Foreskin fibroblast (primary cell): ENCODE measurements at places on chromosomes 1 and 21.

GRCh38 chr1:102241431-102242338, 245.0 kb upstream of the OLFM3 start:
- DNase-seq: no peak

DNA sequence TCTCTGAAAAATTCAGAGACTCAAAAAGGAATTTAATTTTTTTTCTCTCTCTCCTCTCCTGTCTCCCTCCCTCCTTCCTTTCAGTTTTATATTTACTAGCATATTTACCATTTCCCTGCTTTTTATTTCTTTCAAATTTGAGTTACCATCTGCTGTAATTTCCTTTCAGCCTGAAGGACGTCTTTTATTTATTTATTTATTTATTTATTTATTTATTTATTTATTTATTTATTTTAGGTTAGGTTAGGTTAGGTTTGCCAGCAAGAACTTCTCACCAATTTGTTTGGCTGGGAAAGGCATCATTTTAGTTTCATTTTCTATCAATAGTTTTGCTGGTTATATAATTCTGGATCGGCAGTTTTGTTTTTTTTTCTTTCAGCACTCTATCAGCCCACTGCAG, 231.7 kb upstream of the ZRANB2 start:
- no peak for DNase-seq

GRCh38 chr1:16260814-16261213, 23.8 kb upstream of the CPLANE2 start:
- peak; percentile 36 for DNase-seq

DNA sequence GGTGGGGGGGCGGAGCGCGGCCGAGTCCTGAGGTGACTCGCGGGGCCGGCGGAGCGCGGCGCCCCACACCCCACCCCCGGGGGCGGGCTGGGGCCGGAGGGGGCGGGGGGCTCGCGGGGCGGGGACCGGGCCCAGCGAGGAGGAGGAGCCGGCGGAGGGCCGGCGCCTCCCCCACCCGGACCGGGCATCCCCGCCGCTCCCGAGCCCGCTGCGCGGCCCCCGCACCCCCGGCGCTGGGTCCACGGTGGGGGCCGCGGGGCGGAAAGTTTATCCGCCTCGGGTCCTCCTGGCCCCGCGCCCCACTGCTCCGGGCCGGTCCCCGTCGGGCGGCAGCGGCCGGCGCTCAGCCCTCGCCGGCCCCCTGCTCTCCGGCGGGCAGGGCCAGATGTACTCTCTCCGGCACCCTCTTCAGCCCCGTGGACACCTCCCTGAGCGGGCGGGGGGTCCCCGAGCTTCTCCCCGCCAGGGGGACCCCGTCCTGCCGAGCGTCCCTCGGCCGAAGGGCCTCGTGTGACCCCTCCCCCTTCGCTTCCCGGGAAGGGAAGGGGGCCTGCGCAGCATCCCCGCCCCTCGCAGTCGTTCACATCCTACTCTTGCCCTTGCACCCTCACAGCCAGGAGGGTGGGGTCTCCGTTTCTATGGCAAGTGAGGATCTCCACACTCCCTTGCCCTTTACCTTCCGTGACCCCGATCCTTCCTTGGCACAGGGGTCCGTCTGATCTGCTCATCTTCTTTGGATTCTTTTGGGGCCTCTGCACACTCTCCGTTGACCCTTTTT, 663 bp downstream of the CAMTA1 start:
- DNase-seq: peak; percentile 21

DNA sequence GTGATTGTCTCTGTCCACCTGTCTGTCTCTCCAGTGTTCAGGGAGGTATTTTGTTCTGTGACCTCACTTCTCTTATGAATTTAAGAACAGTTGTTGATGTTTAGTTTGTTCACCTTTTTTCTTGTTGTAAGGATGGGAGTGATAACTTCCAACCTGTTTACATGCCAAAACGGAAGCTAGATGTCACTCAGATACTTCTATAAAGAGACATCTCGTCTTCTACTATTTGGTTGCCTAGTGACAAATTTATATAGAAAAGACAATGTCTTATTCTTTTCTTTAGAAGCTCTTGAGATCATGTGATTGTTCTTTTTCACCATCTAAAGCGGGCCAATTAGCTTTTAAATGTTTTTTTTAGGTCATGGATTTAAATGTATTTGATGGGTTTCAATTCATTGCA, 33.8 kb downstream of the PRSS38 start:
- no peak for DNase-seq

DNA sequence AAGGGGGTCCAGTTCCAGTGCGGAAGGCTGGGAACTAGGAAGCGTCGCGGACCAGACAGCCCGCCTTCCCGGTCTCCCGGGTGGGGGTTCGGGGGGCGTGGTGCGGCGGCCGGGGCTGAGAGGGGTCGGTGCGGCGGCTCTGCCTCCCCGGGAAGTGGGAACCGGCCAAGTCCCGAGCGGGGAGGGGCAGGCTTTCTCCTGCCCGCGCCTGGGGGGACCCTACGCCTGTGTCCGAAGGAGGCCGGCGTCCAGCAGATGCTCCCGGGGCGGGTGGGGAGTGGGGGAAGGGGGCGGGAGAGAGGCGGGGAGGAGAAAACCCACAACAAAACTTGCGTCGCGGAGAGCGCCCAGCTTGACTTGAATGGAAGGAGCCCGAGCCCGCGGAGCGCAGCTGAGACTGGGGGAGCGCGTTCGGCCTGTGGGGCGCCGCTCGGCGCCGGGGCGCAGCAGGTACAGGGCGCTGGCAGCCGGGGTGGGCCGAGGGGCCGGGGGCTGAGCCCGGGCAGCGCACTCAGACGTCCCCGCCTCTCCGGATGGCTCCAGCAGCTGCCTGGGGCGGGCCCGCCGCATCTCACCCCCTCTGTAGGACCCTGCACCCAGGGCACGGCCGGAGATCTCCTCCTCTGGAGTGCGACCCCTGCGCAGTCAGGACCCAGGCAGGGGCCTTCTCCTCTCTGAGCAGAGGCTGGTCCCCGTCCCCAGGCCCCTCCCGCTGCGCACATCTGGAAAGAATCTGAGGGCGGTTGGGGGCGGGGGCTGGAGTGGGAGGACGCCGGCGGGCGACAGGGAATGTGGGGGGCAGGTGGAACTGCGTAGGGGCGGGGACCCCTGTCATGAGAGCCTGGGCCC, at the start of gene PODN:
PODN (plus strand) TSS at position 355 of the 849 bp plus-strand sequence. CDS start 7,643 bp downstream, outside the sequence.
- DNase-seq: peak; percentile 60

GRCh38 chr21:46062471-46063211, 35.3 kb upstream of the COL6A2 start:
- no peak for DNase-seq

DNA sequence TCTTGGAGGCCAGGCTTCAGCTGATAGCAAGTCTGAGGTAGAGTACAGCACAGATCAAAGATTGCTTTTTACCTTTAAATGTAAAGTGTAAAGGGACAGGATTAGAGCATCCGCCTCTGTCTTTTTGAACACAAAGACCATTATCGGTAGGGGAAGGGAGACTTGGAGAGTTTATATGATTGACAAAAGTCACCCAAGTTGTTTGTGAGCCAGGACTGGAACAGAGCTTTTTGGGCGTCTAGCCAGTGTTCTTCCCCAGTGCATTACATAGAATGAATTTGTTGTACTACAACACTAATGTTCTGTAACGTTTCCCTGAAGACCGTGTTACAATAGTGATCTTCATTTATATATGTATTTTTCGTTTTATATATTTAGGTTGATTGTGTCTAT, 9.3 kb upstream of the PIGC start:
- no peak for DNase-seq

GRCh38 chr1:202953392-202953791, 4.7 kb downstream of the ADIPOR1 start:
- no peak for DNase-seq

DNA sequence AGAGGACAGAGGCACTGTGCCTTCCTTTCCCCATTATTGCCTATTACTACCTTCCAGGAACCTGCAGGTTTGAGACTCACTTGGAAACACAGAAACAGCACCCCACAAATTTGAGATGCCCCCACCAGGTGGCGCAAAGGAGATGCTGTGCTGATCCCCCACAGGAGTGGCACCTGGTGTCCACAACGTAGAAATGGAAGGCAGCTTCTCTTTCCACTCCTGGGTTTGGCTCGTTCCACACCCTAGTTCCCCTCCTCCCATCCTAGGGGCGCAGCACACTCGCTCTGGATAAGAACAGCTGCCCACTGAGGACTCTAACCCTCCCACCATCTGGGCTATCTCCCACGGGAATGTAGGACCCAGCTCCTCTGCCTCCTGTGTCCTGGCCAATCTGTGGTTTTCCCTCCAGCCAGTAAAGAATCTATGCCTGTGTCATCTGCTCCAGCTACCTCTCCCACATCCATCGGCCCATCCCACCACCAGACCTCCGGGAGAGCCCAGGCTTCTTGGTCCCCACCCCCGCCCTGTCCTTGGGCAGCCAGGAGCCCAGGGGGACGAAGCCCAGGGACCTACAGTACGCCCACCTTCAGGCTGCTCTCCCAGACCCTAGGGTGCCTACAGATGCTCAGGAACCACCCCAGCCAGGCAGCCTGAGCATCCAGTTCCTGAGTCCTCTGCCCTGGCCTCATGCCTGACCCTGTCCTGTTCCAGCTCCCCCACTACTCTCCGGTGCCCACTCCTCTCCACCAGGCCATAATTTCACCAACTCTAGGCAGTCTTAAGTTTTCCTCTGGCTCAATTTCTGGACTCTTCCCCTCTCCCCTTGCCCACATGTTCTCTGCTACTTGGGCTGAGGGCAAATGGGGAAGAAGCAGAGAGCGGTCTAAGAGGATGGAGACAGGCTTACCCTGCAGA, 549 bp downstream of the THBS3 start:
- DNase-seq: peak; percentile 68

DNA sequence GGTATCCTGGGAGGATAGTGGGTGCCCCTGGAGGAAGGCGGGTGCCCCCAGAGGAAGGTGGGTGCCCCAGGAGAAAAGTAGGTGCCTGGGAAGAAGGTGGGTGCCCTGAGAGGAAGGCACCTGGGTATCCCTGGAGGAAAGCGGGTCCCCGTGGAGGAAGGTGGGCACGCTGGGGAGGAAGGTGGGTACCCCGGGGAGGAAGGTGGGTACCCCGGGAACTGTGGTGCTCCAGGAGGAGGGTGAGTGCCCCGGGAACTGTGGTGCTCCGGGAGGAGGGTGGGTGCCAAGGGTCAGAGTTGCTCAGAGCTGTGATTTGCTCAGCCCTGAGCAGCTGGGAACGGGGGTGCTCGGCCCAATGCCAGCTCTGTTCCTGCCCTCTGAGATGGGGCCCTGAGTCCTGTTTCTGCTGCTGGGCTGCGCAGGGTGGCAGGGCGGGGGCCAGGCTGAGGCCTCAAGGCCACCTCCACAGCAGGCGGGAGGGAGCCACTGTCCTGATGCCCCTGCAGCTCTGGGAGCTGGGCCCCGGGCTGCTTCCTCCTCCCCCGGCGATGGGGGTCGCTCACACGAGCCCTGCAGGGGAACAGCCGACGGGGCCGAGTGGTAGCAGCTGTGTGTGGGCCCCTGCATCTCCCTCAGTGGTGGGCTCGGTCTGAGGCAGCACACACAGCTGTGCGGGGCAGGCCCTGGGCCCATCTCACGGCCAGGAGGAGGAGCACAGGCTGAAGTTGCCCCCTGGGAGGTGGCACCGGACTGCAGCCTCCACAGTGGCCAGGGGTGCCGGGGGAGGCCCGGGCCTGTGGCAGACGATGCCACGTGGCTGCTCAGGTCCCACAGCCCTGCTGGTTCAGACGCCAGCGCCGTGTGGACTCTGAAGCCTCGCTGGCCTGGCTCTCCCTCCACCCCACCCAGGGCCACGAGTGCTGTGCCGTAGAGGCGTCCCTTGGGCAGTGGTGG, 57.4 kb downstream of the SLX9 start:
- DNase-seq: no peak

DNA sequence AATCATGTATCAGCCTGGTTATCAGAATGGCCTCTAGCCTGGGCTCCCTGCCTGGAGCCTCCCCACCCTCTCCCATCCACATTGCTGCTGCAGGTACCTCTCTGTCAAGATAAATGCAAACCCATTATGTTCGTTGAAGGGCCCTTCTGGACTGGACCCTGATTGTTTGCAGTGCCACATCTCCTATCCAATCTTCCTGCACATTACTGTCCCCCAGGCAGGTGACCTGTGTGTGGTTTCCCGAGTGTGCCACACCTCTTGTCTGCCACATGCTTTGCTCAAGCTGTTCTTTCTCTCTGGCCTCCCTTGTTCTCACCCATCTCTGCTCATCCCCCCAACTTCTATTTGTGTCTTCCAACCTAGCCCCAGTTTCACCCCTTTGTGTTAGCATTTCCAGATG, 32.4 kb downstream of the IER5 start:
- DNase-seq: no peak

GRCh38 chr1:108100148-108100547, 100.0 kb downstream of the SLC25A24 start:
- no peak for DNase-seq

DNA sequence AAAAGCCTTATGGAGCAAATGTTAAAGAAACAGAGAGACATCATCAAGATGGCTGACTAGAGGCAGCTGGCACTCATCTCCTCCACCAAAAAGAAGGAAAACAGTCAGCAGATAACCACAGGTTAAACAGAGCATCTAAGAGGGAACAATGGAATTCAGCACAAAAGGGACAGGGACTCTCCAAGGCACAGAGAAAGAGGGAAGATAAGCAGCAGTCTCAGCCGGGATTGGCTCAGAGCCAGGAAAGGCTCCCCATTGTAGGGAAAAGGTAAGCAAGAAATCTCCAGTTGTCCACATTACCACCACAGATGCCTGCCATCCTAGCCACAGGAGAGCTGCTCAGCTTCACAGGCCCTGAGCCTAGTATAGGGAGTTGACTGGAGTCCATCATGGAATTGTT, 605.5 kb downstream of the SMYD3 start:
- no peak for DNase-seq

GRCh38 chr1:221457685-221458446, 284.0 kb downstream of the DUSP10 start:
- peak; percentile 30 for DNase-seq

- peak; percentile 88 for DNase-seq
These were observed 757 bp upstream of the SPSB1 start for GRCh38 chr1:9291914-9292360.

DNA sequence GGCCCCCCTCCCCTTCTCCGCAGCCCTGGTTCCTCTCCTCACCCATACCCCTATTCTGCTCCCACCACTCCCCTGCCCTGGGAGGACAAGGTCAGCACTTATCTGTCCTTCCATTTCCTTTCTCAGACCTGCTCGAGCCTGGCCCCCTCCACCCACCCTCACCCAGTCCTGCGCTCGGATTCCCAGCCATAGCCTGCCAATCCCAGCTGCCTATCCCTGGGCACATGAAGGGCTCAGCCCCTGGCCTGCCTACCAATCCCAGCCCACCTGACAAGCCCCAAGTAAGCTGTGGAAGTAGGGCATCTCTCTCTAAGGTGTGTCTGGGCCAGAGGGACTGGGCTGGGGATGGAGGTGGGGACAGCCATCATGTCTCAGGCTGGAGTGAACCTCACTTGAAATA, 5.4 kb downstream of the BLACAT1 start:
- no peak for DNase-seq

DNA sequence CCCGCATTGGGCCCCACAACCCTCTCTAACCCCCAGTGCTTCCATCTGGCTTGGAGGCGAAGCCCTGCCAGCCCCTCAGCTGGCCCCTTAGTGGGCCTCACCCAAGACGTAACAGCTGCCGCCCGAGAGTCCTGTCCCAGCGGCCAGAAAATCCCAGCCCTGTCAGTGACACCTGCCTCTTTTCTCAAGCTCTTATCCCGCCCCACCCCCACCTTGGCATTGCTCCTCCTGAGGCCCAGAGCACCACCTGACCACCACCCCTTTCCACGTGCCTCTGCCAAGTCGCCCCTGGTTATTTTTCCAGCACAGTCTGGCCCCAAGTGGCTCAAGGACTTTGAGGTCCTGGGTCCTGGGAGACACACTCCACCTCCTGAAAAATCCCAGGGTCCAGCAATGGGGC, 5.9 kb upstream of the CTRC start:
- no peak for DNase-seq

- peak; percentile 96 for DNase-seq
These were observed 27.7 kb downstream of the TEX35 start for GRCh38 chr1:178540646-178541045.

GRCh38 chr1:62011006-62011405, 183.6 kb upstream of the L1TD1 start:
- no peak for DNase-seq
